Stimulated activated CD4-positive, alpha-beta T cell treated with anti-CD3 and anti-CD28 coated beads, Interleukin-1b, Interleukin-23, amount 100 ng/mL, for 1 hour (primary cell): ENCODE measurements at places on chromosomes 6 and 20.

DNA sequence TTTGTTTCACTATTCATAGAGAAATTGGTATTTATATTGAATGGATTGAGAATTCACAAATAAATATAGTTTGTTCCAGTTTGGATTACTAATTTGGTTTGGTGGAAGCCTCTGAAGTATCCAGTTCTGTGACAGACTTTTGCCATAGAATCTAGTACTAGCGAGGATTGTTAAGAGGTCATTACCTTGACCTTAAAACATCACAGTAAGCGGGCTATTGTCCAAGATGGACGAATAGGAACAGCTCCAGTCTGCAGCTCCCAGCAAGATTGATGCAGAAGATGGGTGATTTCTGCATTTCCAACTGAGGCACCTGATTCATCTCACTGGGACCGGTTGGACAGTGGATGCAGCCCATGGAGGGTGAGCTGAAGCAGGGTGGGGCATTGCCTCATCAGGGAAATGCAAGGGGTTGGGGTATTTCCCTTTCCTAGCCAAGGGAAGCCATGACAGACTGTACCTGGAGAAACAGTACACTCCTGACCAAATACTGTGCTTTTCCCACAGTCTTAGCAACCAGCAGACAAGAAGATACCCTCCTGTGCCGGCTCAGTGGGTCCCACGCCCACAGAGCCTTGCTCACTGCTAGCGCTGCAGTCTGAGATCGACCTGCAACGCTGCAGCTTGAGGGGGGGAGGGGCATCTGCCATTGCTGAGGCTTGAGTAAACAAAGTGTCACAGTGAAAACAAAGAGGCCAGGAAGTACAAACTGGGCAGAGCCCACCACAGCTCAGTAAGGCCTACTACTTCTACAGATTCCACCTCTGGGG is 66.4 kb upstream of the NEDD9 start:
- DNase-seq: no peak

- no peak for DNase-seq
Measured at GRCh38 chr6:159977255-159977903, 8.5 kb downstream of the IGF2R start.

DNA sequence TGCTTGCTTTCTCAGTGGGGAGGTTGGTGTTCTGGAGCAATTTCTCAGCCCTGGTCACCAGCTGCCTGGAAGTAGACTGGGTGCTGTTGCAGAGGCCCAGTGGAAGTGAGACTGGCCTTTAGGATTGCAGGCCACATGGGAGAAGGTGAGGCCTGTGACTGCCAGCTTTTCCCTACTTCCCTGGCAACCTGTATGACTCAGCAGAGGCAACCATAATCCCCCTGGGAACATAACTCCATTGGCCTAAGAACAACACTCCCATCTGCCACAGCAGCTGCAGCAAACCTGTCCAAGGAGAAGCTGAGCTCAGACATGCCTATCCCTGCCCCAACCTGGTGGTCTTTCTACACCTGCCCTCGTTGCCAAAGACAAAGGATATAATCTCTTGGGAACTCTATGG is 473.5 kb upstream of the SPTLC3 start:
- DNase-seq: no peak

DNA sequence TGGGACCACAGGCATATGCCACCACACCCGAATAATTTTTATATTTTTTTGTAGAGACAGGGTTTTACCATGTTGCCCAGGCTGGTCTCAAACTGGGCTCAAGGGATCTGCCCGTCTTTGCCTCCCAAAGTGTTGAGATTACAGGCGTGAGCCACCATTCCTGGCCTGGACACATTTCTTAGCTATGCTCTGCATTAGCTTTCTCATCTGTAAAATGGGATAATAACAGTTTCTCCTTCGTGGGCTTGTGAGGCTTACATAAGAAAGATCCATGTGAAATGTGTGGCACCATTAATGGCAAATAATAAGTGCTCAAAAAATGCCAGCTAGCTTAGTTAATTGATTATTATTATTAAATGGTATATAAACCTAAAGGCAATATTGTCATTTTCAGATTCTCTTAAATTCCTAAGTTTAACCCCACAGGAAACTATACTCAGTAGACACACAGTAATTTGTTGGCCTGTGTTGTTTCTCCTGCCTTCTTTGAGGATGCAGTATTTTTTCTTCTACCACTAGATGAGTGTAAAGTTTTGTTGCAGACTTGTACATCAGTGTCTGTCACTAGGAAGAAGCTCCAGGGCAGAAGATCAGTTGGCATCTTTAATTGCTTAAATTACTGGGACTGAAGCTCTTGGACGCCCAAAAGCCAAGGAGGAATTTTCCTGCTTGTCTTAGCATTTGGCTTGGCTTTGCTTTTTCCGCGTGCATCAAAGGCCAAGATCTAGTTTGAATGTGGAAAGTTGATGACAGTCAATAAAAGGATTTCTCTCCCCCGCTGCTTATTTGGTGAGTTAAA is 162.3 kb upstream of the ZNF217 start:
- DNase-seq: no peak

DNA sequence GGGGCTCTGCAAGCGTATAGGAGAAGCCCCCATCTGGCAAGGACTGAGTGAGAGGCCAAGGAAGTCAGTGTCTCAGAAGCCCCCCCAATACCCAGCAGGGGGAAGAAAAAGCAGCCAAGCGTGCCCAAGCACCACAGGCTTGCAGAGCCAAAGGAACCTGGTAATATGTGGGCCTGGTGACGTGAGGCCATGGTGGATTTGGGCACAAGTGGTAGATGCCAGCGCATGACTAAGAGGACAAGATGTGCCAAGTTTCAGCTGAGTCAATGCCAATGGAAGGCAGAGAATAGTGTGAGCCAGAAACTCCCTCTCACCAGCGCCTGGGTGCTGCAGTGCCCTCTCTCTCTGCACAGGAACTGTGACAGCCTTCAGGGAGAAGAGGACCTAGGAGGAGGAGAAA is 110.0 kb downstream of the QRSL1 start:
- no peak for DNase-seq

DNA sequence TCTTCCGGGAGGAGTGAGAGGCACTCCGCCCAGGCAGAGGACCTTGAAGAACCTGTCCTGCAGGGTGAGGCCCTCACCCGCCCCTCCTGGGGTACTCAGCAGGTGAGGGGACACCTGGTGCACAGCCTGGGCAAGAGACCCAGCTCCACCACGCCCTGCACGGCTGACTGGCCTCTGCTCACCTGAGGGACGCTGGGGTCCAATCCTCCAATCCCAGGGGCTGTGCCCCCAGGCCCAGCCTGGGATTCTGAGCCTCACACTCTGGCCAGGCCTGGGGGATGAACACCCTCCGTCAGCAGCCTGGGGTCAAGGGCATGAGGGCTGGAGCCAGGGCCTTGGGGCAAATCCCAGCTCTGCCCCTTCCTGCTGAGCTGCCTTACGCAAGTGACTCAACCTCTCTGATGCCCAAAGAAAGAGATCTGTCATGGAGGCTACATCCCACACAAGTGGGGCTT is 149.9 kb upstream of the PTPN1 start:
- no peak for DNase-seq

DNA sequence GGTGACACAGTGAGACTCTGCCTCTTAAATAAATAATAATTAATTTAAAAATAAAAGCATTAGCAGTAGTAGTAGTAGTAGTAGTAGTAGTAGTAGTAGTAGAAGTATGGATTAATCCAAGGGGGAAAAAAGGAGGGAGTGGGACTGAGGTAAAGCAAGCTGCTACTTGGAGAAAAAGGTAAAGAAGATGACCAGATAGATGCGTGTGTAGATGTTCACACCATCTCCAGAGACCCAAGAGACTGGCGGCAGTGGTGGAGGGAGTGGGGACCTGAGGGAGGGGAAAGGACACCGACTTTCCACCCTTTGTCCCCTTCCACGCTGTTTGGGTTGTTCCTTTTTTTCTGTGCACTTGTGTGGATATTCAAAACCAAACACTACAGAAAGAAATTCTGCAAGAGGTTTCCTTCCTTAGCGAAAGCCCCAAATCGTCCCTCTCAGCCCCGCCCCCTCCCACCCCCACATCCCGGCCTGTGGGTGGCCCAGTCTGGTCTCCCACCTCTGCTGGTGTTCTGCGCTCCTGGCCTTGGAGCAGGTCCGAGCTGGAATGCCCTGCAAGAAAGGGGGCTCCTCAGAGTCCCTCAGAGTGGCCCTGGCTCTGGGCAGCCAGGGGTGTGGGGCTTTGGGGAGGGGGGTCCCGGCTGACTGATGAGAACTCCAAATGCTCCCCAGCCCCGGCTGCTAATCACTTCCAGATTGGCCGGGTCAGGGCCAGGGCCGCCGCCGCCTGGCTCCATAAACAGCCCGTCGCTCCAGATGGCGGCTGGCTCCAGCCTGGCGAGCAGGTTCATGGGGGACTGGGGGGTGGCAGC is 60.2 kb downstream of the UBE2V1 start:
- no peak for DNase-seq

GRCh38 chr6:157634546-157634945 is 188.5 kb upstream of the SNX9 start:
- DNase-seq: no peak

GRCh38 chr6:104728448-104728847 is 131.3 kb downstream of the HACE1 start:
- DNase-seq: no peak

DNA sequence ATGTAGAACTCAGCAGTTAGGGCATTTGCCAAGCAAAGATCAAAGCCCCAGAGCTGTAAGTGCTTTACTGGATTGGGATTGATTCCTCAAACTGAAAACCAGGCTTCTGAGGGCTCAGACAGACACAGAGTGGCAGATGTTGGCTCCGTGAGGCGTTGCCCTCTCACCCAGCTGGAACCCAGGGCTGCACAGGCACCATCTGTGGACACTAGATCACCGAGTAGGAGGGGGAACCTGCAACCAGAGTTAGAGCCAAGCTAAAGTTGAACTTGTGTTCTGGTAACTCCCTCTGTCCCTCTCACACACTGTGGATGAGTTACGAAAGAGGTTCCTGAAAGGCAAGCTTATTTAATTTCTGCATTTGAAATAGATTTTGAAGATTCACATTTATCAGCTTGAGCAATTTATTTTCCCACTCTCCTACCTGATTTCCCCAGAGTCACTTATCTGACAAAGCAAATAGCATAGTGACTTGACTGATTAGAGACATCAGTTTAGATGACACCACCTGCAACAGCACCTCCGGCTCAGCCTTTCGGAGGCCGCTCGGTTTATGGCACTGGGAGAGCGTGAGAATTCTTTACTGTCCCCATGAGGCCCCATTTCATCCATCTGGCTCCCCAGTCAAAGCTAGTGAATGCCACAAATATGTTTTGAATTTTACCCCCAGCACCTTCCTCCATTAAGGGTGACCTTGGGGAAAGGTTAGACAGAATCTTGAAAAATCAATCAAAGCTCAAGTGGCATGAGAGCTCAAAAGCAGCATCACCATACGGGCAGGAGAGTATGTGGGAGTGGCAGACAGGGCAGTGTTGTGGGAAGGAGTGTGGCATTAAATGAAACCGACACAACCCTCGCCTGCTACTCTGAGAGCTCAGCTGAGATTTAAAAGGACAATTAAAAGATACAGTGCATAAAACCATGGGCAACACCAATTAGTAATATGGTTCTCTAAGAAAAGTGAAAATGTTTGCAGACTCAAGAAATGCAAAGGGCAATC is 48.5 kb downstream of the RPF2 start:
- DNase-seq: no peak

DNA sequence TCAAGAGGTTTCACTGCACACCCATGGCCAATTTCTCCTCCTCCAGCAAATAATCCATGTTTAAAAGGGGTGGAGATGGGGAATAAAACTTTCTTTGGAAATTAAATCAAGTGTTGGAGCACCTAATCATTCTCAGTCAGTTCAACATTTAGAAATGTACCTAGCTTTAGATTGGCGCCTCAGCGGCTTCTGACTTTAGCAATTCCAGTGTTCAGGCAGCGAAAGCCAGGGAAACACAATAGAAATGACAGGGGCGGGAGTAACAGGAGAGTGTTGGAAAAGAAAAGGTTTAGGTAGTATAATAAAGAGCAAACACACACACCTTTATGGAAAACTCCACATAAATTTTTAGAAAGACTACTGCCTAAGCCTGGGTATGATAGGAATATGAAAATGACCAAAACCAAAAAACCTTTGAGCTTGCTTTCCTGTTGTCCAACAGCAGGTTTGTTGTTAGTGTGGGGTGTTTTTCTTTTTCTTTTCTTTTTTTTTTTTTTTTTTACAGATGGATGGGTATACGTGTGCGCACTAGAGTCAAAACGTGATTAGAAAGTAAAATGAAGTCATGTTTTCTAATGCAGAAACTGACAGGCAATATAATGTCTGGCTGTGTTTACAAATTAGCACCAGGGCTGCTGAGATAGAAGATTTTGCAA is 7.7 kb downstream of the TFAP2A start:
- no peak for DNase-seq

DNA sequence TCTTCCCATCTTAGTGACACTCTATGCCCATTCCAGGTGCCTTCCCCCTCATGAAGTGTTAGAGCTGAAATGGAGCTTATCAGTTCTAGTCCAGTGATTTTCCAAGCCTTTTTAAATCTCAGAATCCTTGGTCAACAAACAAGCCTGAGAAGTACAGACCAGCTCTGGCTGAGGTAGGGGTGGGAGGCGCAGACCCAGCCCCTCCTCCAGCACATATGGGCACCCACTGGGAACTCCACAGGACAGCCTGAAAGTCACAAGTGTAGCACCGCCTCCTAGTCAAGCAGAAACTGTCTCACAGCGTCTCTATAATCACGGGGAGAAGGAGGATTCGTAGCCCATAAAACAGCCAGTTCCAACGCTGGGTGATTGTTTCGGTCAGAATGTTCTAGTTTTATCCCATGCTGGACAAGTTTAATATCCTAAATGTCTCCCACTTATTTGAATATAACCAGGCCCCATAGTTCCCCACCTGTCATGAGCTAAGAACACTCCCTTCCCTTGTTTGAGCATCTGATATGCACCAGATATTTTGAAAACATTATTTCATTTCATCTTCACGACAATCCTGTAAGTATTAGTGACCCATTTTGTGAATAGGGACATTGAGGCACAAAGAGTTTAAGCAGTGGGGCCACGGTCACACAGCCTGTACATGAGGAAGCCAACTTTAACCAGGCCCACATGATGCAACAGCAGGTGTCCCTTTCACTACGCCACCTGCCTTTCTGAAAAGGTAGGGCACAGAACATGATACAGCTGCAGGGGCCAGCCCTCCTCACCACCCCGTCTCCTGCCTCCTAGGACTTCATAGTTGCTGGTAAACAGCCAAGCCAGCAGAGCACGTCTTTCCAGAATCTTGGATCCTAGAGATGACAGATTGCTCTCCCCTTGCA is 40.1 kb downstream of the TRAF3IP2 start:
- no peak for DNase-seq

DNA sequence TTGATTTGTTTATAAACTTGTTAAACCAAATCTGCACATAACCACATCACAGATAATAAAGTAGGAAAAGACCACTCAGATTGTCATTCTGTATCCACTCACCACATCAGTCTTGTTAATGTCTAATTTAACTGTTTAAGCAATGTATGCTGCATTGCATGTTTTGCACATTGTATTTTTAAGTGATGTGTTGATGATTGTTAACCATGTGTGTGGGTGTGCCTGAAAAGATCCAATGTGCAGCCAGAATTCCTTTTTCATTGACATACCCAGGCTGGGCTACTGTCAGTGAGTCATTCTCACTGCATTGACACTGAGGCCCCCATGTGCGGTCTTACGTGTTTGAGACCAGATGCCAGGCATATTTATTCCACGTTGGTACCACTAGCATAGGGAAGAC is 167.3 kb downstream of the TRMT11 start:
- no peak for DNase-seq
